ENCODE measurements at places on chromosomes 1 and 21. TPM values are rescaled to one million over a fixed set of nuclear protein-coding genes. Genes with fewer than 3 reads are reported as not detected.

GRCh38 chr1:166489356-166489669 lies 322.5 kb upstream of the FAM78B start:
- DNase-seq, result no peak

Gene SAMD13
- 2.2 TPM for total RNA-seq

Gene LAMC2
- total RNA-seq, result 24.9 TPM

Gene NUAK2
- total RNA-seq, result 6.8 TPM

Gene CBR3
- 4.3 TPM for total RNA-seq
